ENCODE measurements at places on chromosomes 6 and 20.

DNA sequence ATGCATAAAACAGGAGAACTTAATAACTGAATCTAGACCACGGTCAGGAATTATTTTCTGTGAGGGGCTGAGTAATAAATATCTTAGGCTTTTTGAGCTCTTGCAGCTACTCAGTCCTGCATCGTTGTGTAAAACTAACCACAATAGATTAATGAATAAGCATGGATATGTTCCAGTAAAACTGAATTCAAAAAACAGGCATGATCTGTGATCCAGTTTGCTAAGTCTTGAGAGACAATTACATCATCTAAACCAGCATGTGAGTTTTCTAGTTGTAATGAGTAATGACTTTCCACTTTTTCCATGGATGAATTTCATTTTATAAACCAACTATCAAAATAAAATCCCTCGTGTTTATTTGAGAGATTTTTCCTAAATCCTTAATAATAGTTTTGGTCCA, 336.8 kb downstream of the RFPL4B start:
- DNase-seq = peak; percentile 86

DNA sequence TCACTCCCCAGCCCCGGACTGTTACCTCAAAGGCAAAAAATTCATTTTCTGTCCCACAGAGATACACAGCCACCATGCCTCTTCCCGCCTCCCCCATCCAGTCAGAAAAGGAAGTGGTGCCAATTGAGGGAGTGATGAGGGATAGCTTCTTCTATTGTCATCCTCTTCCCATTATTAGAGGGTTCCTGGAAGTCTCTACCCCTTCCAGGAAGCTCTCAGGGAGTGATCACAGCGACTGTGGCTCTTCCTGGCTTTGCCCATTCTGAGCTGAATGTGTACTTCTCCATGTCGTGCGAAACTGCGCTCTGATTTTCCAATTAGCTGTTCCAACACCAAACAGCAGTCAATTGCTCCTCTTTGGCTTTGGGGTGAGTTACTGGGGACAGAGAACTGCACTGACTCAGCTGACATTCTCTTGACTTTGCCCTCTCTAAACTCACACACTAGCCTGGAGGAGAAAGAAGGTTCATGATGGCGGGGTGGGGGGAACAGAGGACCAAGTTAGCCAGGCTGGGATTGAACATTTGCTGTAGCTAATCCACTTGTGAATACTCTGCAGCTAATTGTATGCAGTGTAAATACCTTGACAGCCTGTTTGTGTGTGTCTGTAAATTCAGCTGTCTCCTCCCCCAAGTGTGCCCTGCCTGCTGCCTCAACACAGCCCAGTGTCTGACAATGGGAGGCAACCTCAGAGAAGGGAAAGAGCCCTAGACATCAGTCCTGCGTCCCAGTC, 2.4 kb upstream of the MDGA1 start:
- DNase-seq = no peak

GRCh38 chr6:2257363-2257762, 12.0 kb upstream of the GMDS start:
- DNase-seq = no peak

DNA sequence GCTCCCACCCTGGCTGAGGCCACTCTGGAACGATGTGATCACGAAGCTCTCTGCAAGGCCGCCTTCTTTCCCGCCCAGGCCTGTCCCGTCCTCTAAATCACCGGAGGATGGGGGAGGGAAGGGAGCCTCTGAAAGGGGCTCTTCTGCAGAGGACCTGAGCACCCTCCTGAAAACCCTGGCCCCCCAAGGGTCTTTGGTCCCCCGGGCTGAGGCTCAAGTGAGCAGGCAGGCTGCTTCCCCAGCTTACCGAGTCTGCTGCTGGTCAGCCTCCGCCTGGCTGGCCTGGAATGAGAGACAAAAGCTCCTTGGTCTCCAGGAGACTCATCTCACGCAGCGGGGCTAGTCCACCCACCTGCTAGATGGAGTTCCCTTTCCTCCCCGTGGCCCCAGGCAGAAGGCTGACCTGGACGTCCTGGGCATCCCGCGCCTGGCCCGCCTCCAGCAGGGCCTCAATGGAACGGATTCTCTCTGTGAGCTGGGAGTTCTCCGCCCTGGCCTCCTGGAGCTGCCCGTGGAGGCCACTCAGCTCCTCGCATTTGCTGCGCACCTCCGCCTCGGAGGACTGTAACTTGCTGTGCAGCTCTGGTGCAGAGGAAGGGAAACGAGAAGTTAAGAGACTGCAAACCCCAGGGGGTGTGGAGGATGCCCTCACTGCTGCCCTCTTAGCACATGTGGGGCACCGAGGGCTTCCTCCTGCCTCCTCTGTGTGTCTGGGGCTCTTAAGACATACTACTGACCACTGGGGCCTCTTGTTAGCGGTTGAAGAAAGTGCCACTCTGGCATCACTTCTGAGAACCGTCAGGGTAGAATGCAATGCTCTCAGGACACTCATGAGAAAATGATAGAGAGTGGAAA, 54.7 kb downstream of the RRBP1 start:
- DNase-seq = no peak

DNA sequence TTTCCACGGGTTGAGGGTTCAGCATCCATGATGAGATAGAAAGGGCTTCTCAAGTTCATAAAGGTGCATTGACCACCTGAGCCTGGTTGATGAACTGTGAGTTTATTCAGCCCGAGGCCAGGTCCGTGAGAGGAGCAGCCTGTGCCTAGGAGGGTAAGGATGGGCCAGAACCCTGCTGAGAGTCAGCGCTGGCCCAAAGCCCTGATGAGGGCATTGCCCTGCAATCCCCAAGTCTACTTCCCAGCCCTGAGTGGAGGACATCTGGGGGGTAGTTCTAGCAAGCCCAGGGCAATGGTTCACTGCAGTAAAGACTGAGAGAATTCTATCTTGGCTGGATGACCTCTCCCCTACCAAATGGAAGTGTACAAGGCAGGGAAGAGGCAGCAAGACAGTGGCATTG, 123.3 kb upstream of the NXT1 start:
- DNase-seq = no peak

DNA sequence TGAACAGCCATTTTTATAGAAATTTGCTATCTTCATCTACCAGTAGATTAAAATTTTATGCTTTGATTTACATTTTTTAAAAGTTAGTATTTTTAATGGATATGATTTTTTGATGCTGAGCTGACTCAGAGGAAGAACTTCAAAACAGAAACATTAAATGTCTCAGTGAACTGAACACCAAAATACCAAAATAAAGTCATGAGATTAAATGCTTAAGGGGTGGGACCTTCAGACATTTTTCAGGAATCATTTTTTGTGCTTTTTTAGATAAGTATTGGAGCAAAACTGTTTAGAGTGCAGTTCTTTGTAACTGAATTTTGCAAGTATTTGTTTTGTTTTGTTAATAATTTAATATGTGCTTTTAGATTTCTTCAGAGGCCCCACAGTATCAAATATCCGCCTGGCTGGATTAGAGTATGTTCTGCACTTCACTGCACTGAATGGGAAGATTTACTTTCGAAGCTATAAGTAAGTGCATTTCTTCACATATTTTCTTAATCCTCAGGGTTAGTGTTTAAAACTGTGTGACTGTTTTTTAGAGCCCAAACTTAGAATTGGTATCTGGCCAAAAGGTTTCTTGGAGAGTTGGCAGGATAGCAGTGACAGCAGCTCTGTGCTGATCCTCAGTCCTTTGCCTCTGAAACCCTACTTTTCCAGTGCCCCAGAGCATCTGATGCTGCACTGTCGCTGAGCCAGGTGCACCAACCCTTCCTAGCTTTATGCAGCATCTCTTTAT, 33.7 kb downstream of the RPF2 start:
- DNase-seq = peak; percentile 96

DNA sequence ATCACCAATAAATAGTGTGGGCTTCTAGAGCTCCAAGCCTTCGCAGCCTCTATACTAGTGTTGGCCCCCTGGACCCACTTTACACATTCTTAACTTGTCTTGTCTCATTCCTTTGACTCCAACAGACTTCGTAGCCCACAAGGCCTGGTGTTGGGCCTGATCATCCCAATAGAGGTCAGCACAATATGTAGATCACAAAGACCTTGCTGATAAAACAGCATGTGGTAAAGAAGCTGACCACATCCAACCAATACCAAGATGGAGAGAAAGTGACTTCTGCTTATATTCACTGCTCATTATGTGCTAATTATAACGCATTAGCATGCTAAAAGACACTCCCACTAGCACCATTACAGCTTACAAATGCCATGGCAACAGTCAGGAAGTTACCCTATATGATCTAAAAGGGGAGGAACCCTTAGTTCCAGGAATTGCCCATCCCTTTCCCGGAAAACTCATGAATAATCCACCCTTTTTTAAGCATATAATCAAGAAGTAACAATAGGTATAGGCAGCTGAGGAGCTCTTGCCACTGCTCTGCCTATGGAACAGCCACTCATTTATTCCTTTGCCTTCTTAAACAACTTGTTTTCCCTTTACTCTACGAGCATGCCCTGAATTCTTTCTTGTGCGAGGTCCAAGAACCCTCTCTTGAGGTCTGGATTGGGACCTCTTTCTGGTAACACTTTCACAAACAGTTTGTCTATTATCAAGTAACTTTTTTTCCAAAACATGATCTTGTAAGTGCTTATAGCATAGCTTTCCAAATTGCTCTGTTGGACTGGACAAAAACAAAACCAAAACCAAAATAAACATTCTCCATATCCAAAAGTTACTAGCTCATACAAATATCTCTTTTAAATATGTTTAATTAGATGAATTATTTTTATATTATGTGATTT, 54.6 kb upstream of the ECHDC1 start:
- DNase-seq = no peak

DNA sequence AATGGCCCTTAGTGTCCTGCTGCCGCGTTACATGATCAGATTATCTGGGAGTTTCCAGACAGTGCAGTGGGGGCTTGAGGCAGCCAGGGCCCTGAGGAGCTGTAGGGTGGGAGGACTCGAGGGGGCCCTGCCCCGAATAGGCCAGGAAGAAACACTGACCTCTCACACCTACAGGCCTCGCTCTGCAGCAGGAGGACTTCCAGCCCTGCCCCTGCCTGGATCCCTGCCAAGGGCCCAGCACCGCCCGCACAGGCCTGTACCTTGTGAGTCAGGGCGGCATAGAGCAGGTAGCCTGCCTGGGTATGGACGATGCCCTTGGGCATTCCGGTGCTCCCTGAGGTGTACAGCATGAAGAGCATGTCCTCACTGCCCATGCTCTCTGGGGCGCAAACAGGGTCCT, 30.1 kb upstream of the APMAP start:
- no peak for DNase-seq

- DNase-seq = peak; percentile 89
Observed at GRCh38 chr20:62487561-62488354, 12.0 kb upstream of the GATA5 start.

- no peak for DNase-seq
Observed at GRCh38 chr6:168195712-168196111, 116.7 kb upstream of the FRMD1 start.

DNA sequence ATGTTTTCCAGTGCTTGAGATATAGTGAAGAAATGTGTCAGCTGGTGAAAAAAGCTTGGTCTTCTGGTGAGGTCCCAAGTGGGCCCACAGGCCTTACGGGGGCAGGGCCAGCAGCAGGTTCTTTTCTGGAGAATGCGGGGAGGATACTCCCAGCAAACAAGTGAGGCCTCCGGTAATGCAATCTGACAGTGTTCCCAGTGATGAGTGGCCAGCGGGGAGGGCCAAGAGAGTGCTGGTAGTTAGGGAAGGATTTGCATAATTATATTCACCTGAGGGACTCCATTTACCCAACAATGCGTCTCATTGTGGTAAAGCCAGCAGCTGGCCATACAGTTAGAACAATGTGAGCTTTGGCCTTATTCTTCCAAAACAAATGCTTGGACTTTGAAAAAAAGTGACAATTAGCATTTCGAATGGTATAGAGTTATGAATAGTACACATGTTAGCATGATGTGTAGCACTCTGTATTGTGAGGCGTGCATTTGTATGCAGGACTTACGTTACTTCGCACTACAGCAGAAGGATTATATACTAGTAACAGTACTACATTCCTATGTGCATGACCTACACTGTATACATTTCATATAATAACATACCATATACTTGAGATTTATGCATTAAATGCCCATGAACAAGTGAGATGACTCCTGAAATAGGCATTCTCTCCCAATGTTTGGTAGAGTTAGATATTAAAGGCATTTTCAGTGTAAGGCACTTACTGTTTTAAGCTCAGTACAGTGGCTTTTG, 69.8 kb downstream of the MYB start:
- no peak for DNase-seq

GRCh38 chr6:106546691-106547414, 82.4 kb downstream of the RTN4IP1 start:
- DNase-seq = no peak
